AG20443 (cell line): ENCODE measurements at places on chromosomes 5 and 9.

DNA sequence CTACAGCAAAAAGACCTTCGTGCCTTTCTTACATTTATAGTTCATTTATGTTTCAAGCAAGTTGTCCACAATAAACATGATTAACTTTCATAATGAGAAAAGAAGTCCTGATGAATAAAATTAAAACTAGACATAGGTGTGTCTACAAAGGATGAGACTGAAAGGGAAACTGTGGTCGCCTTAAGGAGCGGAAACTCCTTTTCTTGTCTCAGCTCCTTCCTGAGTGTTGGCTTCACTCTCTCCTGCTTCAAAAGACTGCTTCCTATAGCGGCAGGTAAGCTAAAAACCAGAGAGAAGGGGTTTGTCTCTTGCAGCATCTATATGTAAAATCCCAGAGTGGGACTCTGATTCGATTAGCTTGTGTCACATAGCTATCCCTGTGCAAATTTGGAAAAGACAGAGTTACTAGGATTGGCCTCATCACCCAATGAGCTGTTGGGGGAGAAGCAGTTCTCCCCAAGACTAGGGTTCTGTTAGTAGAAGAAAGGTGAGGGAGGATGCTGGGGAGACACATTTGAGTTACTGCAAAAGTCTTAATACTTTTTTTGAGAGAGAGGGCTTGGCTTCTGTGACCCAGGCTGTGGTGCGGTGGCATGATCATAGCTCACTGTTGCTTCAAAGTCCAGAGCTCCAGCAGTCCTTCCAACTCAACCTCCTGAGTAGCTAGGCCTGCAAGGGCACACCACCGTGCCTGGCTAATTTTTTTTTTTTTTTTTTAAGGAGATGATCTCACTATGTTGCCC lies 16.8 kb upstream of the CTSL start:
- no peak for DNase-seq

- no peak for DNase-seq
These were observed 306.2 kb upstream of the PUM3 start for GRCh38 chr9:3150074-3150473.

GRCh38 chr9:444528-444927 lies 229.9 kb downstream of the DOCK8 start:
- DNase-seq: no peak

GRCh38 chr5:173926359-173926758 lies 38.2 kb downstream of the CPEB4 start:
- DNase-seq: peak; percentile 37

DNA sequence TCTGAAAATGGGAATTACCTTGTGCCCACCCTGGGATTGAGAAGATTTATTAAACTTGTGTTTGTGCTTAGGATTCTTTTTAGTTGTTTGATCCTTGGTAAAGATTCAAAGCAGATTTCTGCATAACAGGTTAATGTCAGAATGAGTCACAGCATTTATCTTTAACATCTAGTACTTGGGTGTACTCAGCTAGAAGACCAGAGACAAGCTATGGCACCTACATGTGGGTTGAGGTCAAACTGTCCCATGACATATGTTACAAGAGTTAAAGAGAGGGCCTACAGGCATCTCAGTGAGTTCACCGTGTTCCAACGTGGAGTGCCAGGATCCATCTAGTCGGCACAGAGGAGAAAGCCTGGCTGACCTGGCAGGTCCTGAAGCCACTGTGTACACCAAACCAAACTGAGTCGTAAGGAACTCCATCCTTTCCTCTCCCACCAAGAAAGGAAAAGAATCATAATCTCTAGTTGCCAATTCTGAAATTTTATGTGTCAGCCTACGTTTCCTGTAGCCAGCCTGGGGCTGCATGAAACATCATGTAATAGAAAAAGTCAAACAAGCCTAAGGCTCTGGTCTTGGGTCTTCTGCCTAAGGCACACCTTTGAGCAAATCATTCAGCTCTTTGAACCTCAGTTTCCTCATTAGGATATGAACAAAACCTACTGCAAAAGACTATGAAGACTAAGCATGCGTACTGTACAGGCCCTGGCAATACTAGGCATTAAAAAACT lies 73.7 kb downstream of the RCL1 start:
- no peak for DNase-seq

- DNase-seq: no peak
These were observed 307.4 kb upstream of the SEMA6A start for GRCh38 chr5:116881921-116882531.

DNA sequence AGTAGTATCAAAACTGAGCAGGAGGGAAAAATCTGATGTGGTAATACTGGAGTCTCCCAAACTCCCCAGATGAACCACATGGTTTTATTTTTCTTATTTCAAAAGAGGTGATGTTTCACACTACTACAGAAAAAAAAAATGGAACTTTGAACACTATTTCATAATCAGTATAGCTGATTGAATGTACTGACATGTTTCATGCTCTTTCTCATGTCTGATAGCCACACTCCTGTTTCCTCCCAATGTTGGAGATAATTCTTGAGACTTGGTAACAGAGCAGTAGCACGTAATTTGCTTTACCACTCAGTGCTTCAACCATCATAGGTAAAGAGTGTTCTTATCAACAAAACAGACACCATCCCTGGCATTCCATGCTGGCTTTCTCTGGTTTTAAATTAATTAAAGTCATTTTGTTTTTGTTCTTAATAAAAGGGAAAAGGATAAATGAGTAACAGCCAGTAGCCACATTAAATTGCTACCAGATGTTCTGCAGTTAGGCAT lies 85.2 kb downstream of the MUSK start:
- DNase-seq: peak; percentile 29

DNA sequence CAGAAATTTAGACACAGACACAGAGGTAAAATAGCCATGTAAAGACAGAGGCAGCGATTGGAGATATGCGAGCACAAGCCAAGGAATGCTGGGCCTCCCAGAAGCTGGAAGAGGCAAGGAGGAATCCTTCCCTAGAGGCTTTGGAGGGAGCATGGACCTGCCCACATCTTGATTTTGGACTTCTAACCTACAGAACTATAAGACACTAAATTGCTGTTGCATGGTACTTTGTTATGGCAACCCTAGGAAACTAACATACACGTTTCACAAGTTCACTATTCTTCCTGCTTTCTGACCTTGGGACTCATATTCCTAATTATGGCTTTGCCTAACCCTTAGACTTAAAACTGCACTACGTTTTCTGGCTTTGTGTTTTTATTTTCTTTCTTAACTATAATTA lies 4.6 kb upstream of the LURAP1L start:
- DNase-seq: no peak

DNA sequence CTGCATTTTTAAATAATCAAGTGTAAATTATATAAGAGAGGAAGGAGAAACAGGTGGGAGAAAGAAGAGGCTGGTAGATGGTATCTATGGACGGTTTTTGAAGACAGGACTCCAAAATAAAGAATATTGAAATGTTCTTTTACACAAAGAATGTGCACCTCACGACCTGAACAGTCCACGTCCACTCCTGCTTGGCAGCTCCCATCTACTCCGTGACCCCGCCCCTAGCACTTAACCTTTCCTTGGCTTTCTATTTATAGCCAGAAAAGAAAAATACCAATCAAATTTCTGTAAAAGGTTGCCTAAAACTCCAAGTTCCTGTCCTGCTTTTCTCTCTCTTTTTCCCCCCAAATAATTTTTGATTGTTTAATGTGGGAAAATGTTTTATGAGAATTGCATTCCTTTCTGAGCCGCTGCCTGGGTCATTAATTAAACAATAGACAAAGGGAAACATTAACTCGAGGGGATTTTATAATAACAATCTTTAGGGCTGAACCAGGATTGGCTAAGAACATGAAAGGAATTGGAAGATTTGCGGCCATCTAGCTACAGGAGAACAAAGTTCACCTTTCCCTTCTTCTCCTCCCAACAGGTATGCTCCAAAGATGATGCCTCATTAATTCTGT lies 173.6 kb upstream of the MAP3K1 start:
- DNase-seq: no peak
